Colonic mucosa (tissue), 4 donors: ENCODE measurements at places on chromosomes 4 and X. TPM values are rescaled to one million over a fixed set of nuclear protein-coding genes. Genes with fewer than 3 reads are reported as not detected.

- DNase-seq = no peak
Measured at GRCh38 chr4:118335324-118335723, 17.5 kb downstream of the PRSS12 start.

- DNase-seq = peak; percentile 20
Measured at GRCh38 chr4:168449719-168450452, 30.4 kb downstream of the DDX60L start.

DNA sequence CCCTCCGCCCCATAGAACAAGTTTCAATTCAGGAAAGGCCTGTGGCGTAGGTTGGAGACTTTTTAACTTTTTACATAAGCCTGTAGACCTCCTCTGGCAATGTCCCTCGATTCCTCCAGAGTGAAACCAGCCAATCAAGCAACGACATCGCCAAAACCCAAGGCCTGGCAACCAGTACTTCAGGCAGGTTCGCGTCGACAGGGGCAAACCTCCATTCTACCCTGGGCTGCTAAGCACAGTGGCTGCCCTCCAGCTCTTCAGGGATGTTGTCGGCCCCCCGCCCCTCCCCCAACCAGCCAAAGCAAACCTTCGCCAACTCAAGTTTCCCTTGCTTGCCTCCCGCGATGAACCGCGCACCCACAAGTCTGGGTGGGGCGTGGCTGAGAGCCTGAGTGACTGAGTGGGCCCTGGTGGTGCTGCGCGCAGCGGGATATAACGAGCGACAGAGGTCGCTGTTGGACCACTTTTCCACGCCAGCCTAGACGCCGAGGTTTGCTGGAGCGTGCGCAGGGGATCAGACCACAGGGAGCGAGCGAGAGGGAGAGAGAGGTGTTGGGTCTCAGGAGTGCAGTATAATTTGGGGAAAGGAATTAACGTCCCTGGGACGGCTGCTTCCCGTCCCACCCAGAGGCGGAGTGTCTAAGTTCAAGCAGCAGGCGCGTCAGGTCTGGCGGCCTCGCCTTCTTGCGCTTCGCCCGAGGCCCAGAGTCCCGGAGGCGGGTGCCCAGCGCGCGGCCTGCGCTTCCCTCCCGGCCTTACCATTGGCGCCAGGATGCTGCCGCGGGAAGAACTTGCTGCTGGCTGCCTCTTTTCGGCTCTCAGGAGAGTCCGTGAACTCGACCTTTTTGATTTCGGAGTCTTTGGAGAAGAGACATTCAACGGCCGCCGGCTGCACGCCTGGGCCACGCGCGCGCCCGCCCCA, 9.0 kb upstream of the PITX2 start:
- DNase-seq = peak; percentile 78

- DNase-seq = no peak
Measured at GRCh38 chrX:113275804-113276203, 435.2 kb upstream of the AMOT start.

DNA sequence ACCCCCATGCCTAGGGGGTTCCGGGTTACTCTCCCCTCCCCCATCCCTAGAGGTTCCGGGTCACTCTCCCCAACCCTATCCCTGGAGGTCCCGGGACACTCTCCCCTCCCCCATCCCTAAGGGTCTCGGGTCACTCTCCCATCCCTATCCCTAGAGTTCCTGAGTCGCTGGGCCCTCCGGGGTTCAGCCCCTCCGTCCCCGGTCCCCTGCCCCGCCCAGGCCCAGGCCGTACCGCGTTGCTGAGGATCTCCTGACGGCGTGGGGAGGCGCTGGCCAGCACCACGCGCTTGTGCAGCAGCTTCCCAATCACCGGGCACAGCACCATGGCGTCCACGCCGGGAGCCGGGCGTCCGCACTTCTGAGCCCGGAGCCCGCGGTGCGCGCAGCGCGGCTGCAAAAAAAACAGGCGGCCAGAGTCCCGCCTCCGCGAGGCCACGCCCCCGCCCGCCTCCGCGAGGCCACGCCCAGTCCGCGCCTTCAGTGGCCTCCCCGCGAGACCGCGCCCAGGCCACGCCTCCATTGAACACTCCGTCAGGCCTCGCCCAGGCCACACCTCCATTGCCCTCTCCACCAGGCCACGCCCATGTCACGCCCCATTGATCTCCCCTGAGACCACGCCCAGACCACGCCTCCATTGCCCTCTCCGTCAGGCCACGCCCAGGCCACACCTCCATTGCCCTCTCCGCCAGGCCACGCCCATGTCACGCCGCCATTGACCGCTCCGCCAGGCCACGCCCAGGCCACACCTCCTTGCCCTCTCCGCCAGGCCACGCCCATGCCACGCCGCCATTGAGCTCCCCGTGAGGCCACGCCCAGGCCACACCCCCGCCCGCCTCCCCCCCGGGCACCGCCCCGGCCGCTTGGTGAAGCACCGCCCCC, at the start of gene ASMTL:
TSS of gene ASMTL (minus strand) at position 394 of the 879 bp plus-strand sequence. CDS start at position 325, 69 bp downstream.
- peak; percentile 100 for DNase-seq

- no peak for DNase-seq
Measured at GRCh38 chrX:44908153-44908552, 35.2 kb downstream of the KDM6A start.

GRCh38 chr4:38509551-38509950, 154.4 kb upstream of the KLF3 start:
- no peak for DNase-seq

GRCh38 chr4:25592736-25593135, 62.9 kb upstream of the SLC34A2 start:
- no peak for DNase-seq

DNA sequence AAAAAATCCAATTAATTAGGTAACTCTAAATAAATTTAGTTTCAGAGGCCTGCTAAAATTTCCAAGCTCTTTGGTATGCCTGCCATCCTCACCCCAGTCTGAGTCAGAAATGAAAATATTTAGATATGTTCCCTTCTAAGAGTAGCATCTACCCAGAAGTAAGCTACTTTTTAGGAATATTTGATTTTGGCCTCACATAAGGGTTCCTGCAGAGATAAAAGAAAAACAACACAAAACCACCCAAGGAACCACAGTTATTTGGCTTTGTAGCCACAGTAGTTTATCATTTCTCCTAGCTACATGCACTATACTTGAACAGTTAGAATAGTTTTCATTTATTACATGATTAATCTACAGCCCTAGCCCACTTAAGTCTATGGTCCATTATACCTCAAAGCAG, 192.6 kb upstream of the FAM241A start:
- DNase-seq = no peak

DNA sequence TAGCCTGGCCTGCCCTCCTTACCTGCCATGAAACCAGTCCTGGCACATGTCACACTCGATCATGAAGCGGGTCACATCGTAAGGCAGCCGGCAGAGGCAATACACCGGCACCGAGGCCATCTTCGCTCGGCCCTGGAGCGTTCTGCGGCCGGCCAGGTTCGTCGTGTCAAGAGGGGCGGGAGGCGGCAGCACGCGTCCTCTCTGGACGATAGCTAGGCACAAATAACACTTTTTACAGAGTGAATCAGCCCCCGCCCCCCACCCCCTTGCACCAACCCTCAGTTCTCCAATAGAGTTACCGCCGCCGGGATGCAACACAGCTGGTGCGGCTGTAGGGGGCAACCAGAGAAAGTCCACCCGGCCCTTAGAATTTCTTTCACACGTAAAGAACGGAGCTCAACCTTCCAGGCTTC, 1.7 kb downstream of the PHF8 start:
- peak; percentile 26 for DNase-seq

- no peak for DNase-seq
Measured at GRCh38 chrX:20382518-20383297, 116.0 kb upstream of the RPS6KA3 start.

DNA sequence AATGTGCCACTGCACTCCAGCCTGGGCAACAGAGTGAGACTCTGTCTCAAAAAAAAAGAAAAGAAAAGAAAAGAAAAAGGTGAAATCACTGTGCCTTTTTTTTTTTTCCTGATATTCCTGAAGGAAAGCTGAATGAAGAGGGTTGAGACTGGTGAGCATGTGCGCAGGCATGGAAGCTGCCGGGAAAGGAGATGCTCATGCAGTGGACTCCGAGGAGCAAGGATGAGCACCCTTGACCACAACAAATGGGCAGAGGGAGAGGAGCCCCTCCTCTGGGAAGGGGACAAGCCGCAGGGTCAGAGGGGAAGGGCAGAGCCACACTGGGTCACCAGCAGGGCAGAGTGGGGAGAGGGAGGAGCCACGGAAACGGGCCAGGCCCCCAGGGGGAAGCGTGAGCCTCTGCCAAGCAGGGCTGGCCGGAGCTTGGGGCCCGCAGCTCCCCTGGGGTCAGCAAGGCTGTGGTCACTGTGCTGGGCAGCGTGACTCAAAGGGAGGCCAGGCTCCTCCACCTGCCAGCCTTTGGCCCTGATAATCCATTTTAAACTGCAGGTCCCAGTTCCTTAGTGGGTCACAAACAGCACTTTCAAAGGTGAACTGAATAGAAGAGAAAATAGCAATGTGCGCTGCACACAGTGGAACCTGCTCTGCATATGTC, 79.8 kb downstream of the NAT8L start:
- no peak for DNase-seq

DNA sequence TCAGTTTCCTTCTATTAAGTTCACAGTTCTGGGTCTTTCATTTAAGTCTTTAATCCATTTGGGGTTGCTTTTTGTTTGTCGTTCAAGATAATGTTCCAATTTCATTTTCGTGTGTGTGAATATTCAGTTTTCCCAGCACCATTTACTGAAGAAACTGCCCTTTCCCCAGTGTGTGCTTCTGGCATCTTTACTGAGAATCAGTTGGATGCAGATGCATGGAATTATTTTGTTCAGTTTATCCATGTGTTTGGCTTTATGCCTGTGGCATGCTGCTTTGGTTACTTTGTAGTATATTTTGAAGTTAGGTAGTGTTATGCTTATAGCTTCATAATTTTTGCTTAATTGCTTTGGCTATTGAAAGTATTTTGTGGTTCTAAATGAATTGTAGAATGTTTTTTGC, 163.8 kb upstream of the HDX start:
- DNase-seq = no peak

GRCh38 chr4:839675-840443, 13.9 kb upstream of the CPLX1 start:
- DNase-seq = no peak

DNA sequence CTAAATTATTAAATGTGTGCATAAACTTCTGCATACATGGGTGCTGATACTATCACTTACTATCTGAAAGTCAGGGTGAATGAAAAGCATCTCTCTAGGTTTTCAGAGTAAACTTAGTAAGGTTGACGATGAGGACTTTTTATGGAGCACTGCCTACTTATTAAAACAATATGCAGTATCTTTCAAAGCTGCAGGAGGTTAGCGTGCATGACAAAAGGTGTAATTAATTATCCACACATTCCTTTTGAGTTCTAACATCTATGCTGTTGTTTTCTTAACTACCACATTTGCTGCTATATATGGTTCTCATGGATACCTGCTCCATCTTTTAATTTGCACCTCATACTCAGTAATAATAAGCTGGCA, 256.2 kb downstream of the FSTL5 start:
- DNase-seq = no peak

GRCh38 chrX:135596495-135596894, 76.0 kb downstream of the INTS6L start:
- DNase-seq = peak; percentile 40

GRCh38 chrX:30663322-30663721, 10.1 kb downstream of the GK start:
- no peak for DNase-seq

DNA sequence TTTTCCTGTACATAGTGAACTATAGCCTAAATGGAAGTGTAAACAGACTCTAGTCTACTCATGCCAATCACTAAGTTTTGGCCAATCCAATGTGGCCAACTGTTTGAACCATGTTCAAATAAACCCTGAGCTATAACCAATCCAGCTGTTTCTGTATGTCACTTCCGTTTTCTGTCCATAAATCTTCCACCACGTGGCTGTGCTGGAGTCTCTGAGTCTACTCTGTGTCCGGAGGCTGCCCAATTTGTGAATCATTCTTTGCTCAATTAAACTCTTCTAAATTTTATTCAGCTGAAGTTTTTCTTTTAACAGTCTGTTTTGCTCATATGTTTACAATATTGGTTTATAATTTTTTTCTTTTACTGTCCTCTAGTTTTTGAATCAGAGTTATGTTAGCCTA, 112.3 kb upstream of the BANK1 start:
- no peak for DNase-seq

DNA sequence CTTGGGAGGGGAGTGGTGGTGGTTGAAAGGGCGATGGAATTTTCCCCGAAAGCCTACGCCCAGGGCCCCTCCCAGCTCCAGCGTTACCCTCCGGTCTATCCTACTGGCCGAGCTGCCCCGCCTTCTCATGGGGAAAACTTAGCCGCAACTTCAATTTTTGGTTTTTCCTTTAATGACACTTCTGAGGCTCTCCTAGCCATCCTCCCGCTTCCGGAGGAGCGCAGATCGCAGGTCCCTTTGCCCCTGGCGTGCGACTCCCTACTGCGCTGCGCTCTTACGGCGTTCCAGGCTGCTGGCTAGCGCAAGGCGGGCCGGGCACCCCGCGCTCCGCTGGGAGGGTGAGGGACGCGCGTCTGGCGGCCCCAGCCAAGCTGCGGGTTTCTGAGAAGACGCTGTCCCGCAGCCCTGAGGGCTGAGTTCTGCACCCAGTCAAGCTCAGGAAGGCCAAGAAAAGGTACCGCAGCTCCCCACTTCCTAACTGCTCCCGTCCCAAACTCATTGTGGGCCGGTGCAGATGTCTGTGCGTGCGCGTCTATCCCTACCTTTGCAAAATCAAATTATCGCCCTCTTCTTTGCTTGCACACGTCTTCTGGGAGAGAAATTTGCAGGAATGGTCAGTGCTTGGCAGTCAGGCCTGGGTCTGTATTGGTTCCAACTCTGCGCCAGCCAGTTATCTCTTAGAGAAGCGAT, 533 bp downstream of the IL15 start:
- DNase-seq = peak; percentile 72

DNA sequence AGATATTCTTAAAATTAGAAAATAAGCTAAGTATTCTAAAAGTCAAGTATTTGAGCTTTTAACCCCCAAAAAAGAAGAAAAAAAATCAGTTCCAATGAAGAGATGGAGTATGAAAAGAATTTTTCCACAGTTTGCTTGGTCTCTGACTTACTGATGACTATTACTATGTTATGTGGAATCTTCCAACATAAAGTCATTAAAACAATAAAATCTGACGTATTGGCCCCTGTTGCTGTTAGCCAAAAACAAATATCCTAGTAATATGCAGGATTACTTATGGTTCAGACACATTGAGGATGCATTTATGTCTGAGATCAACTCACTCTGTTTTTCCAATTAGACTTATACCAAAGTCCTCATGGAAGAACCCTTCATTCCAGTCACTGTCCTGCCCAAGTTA, 517.2 kb upstream of the ADGRL3 start:
- DNase-seq = no peak

The SRPK3 gene
- total RNA-seq = 2.3 TPM

The SERTM2 gene
- 0.05 TPM for total RNA-seq

The AMER1 gene
- total RNA-seq = 2.7 TPM

The ASB11 gene
- not detected for total RNA-seq

The PGK1 gene
- 706 TPM for total RNA-seq

The PYURF gene
- 58.6 TPM for total RNA-seq

The NMU gene
- 0.66 TPM for total RNA-seq

The DAPP1 gene
- 5.0 TPM for total RNA-seq

The SUPT20HL2 gene
- not detected for total RNA-seq

The RAB40A gene
- total RNA-seq = 0.16 TPM

The NUP62CL gene
- 5.6 TPM for total RNA-seq

The OTC gene
- 2.6 TPM for total RNA-seq

The ETDA gene
- total RNA-seq = not detected
